CD14-positive monocyte (primary cell): ENCODE measurements at places on chromosomes 16 and 17. TPM values are rescaled to one million over a fixed set of nuclear protein-coding genes. Genes with fewer than 3 reads are reported as not detected.

DNA sequence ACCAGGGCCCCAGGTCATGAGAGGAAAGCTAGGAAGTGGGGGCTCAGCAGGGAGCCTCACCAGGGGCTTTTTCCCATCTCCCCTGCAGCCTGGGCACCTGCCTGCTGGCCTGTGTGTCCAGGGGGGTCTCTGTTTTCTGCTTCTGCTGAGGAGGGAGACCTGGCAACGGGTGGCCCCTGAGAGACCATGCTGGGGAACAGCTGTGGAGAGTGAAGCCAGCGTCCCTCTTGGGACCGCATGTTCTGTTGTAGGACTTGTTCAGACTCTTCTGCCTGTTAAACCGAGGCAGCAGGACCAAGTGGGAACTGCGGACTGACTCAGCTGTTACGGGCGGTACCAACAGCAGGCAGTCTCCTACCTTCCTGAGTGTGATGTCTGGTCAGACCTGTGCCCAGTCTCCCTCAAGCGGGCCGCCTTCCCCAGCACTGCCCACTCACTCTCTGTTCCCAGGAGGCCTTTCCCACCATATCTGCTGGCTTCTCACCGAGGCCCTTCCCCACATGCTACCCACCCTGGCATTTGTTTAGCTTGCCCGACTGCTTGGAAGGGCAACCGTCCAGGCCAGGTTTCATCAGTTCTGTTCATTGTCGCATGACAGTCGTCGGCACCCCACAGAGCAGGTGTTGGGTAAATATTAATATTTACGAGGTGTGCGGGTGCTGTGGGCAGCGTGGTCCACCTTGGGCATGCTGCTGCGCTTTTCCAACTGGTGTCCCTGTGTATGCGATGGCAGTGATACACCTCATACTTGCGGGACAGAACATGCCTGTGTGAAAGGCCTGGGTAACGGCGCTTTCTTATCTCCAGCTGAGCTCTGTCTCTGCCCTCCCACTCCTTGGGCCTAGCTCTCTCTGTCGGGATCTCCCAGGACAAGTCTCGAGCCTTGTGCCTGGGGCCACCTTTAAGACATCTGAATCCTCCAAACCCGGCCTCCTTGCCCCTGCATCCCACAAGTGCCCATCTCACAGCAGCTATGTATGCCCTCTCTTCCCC, 69.4 kb downstream of the MPRIP start:
- H3K27ac ChIP-seq = no peak overlapping the region
- H3K36me3 ChIP-seq = peaks cover under 1% of the 10 kb centered on the region
- H3K4me3 ChIP-seq = no peak overlapping the region
- DNase-seq = no peak

- peaks cover 43% of the 10 kb centered on the region for H3K27me3 ChIP-seq
- H3K36me3 ChIP-seq = no peaks in the 10 kb centered on the region
Measured at GRCh38 chr17:81808778-81809555, 5.0 kb downstream of the GCGR start.

Gene MEIOB
- not detected for polyA plus RNA-seq

DNA sequence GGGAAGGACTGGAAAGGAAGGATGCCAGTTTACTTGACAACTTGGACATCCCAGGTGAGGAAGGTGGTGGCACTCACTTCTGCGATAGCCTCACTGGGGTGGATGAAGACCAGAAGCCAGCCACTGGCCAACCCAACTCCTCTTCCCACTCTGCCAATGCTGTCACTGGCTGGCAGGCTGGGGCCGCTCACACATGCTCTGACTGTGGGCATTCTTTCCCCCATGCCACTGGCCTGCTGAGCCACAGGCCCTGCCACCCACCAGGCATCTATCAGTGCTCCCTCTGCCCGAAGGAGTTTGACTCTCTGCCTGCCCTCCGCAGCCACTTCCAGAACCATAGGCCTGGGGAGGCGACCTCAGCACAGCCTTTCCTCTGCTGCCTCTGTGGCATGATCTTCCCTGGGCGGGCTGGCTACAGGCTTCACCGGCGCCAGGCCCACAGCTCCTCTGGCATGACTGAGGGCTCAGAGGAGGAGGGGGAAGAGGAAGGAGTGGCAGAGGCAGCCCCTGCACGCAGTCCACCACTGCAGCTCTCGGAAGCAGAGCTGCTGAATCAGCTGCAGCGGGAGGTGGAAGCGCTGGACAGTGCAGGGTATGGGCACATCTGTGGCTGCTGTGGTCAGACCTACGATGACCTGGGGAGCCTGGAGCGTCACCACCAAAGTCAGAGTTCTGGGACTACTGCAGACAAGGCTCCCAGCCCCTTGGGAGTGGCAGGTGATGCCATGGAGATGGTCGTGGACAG, 4.5 kb downstream of the ZNF646 start:
- peaks cover 20% of the 10 kb centered on the region for H3K4me1 ChIP-seq
- H3K36me3 ChIP-seq = peaks cover 57% of the 10 kb centered on the region
- H3K4me3 ChIP-seq = no peak overlapping the region
- H3K27ac ChIP-seq = peak overlapping the region; percentile 6

- peaks cover 32% of the 10 kb centered on the region for H3K4me1 ChIP-seq
- H3K27ac ChIP-seq = no peak overlapping the region
- no peak for DNase-seq
- no peaks in the 10 kb centered on the region for H3K36me3 ChIP-seq
- no peak overlapping the region for H3K4me3 ChIP-seq
- H3K27me3 ChIP-seq = no peaks in the 10 kb centered on the region
Measured at GRCh38 chr16:78570399-78571141, 471.1 kb downstream of the WWOX start.
